T1000 (cell line): ENCODE measurements at places on chromosomes 1 and 21.

GRCh38 chr1:204357551-204358490 lies 1.9 kb downstream of the PLEKHA6 start:
- no peak for DNase-seq

- no peak for DNase-seq
Observed at GRCh38 chr1:5494518-5494917, 497.7 kb downstream of the NPHP4 start.

DNA sequence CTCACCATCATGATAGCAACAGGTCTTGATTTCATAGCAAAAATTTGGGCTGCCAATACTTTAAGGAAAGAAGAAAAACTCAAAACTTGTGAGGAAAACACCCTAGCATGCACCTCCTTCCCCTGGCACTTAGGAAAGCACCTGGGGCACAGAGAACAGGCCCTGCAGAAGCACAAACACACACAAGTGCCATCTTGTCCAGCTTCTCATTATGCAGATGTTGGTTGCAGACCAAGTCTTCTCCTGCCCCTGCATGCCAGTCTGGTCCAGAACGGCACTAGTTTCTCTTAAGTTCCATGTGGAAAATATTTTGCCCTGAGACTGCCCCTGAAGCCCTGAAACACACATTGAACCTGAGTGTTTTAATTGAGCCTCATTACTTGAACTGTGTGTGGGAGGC lies 6.3 kb upstream of the ETV3 start:
- no peak for DNase-seq

DNA sequence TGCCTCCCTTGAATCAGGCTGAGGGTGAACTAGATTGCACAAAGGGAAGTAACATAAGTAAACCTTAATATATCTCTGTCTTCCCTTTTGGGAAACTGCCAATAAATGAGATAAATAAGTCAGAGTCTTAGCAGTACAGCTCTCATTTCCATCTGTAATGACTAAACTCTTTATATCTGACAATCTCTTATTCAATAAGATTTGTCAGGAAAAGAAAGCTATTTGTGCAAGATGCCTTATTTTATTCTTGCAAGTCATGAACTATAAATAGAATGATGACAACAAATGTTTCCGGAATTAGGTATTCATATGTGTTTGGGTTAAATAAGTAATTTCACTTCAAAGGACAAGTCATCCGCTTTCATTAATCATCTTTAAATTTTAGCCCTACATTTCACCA lies 229.2 kb downstream of the PTGER3 start:
- DNase-seq: no peak

- DNase-seq: no peak
Observed at GRCh38 chr1:153941826-153942725, 4.4 kb downstream of the DENND4B start.

- no peak for DNase-seq
Observed at GRCh38 chr21:16073586-16073985, 343.8 kb downstream of the USP25 start.

- DNase-seq: no peak
Observed at GRCh38 chr1:38818175-38818976, 41.2 kb downstream of the RRAGC start.

DNA sequence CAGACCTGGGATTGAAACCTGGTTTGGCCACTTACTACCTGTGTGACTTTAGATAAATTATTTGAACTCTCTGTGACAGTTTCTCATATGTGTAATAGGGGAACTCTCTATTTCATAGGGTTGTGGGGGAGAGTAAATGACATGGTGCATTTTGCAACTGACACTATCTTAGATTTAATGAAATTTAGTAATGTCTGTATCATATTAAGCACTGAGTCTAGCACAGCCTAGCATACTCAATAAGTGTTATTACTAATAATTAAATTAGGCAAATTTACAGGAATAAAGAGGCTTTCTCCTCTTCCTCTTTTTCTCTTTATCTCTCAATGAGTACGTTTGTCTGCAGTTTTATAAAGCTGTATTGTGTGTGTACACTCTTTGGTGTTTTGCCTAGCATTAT lies 80.2 kb upstream of the MACF1 start:
- DNase-seq: no peak

DNA sequence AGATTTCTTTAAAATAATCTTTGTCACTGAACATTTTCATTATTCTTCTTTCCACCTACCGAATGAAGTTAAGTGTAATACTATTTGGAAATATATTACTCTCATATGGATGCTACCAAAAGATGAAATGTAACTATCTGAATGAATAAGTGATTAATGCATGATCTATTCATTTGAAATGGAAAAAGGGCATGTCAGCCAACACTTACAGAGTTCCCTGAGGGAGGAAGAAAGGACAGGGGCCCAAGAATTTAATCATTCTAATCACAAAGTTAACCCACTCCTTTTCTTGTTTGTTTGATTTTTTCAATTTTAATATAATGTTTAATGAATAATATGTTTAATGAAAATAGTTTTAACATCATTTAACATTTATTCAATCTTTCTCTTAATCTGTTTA lies 129.4 kb downstream of the ZC3H11B start:
- no peak for DNase-seq

- DNase-seq: no peak
Observed at GRCh38 chr1:156623946-156624813, 5.0 kb downstream of the HAPLN2 start.

DNA sequence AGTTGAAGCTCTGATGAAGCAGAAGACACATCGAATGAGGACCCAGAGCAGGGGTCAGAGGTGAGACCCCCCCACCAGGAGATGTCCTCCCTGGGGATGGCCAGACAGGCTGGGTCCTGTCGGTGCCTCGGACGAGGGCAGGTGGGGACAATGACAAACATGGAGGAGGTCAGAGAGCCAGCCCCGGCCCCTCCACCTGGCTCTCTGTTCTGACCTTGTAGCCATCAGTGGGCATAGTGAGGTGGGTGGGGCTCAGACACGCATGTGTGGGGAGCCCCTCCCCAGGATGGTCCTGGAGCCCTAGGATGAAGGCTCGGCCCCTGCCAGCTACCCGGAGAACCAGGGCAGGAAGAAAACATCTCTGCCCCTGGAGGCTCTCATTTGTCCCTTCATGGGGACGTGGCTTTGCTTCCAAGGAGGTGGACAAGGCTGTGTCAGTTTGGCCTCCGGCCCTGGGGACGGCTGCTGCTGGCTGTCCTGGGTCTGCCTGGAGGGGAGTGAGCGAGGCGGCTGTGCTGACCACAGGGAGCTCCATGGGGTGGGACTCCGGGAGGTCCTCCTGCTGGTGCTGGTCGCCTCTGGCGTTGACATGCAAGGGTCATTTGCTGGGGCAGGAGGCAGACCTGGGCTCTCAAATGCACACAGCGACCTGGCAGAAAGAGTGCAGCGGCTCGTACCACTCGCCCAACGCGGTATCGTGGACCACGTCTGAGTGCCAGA lies 2.6 kb downstream of the KRTAP10-6 start:
- no peak for DNase-seq

- DNase-seq: no peak
Observed at GRCh38 chr1:209667708-209668107, 7.5 kb upstream of the G0S2 start.

- peak; percentile 43 for DNase-seq
Observed at GRCh38 chr1:111227851-111228747, 586 bp downstream of the CHI3L2 start.

DNA sequence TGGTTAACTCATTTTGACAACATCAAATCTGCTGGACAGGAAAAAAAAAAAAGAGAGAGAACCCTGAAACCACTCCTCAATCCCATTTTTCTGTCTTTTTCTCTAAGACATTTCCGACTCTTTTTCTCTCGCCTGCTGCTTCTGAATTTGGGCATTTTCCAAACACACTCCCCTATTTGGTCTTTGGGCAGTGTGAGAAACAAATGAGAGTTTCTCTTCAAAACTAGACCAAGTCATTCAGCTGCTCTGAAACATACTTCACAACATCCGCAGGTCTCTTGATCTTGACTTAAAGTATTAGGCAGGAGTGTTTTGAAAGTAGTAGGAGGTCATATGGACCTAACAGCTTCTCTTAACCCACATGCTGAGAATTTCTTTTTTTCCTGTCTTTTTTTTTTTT lies 364.8 kb upstream of the ESRRG start:
- no peak for DNase-seq

DNA sequence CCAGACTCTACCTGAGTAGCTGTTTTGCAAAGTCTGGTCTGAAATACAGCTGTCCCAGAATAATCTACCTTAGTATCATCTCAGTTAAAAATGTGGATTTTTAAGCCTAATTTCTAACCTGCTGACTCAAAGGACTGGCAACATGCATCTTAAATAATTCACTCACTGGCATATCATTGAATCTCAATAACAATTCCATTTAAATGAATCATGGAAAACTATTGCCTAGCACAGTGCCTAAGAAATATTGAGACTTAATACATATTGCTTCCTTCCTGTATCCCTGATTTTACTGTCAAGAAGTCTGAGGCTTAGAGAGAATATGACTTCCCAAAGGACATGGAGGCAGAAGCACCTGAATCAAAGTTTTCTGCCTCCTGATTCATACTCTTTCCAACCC lies 3.1 kb downstream of the CCDC190 start:
- no peak for DNase-seq

GRCh38 chr1:60108196-60108595 lies 34.6 kb upstream of the C1orf87 start:
- no peak for DNase-seq

- DNase-seq: no peak
Observed at GRCh38 chr1:47238935-47239592, 7.0 kb upstream of the TAL1 start.

- DNase-seq: no peak
Observed at GRCh38 chr1:200179781-200180160, 152.3 kb downstream of the NR5A2 start.

DNA sequence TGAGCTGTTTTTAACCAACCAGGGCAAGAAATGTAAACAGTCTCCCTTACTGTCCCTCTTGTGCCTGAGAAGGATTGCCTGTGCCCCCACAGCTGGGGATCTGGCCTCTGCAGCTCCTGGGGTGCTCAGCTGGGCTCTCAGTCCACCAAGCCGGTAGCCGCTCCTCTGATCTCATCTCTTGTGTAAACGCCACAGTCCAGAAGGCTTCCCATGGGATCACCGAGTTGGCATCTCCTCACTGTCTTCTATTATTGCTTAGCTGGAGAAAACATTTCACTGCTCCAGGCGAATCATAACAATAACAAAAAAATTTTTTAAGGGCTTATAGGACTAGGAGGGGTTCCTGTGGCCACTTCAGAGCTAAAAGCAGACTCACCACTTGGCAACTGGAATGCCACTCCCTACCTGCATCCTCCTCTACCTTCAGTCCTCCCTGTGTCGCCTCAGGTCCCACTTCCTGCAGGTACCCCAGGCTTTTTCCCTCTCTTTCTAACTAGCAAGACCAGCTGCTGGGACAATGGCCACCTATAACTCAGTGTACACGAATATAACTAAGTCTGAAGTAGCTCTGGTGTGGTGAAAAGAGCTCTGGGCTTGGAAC lies 75.8 kb downstream of the ATP1A1 start:
- peak; percentile 59 for DNase-seq

DNA sequence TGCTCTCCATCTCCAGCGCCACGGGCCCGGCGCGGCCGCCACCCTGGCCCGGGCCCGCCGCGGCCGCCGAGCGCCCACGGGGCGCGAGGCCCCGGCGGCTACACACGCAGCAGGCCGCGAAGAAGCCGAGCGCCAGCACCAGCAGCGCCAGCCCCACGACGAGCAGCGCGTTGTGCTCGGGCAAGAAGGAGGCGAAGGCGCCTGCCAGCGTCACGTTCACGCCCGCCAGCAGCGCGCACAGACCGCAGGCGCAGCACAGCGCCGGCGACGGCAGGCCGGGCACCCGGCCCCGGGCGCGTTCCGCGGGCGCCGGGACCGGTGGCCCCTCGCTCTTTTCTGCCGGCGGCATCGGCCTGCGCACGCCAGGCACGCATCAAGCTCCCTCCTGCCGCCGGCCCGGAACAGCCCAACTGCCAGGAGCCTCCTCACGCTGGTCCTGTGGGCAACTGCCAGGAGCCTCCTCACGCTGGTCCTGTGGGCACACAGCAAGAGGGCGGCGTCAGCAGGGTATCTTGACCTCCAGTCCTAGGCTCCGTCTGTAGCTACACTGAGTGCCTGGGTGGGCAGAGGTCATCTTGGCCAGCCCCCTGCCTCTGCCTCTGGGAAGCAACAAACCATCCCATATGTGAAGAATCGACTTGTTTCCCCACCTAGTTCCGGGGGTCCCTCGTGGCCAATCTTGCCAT lies 18.1 kb downstream of the KNCN start:
- peak; percentile 55 for DNase-seq

DNA sequence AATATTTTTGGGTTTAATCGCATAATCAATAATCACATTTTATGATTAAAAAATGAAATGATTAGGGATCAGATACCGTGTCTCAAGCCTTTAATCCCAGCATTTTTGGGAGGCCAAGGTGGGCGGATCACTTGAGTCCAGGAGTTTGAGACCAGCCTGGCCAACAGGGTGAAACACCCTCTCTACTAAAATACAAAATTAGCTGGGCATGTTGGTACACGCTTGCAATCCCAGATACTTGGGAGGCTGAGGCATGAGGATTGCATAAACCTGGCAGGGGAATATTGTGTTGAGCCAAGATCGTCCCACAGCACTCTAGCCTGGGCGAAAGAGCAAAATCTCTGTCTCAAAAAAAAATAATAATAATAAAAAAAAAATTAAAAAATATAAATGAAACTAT lies 1581.4 kb downstream of the KCNT2 start:
- no peak for DNase-seq

GRCh38 chr1:170599033-170599432 lies 64.9 kb upstream of the PRRX1 start:
- no peak for DNase-seq

DNA sequence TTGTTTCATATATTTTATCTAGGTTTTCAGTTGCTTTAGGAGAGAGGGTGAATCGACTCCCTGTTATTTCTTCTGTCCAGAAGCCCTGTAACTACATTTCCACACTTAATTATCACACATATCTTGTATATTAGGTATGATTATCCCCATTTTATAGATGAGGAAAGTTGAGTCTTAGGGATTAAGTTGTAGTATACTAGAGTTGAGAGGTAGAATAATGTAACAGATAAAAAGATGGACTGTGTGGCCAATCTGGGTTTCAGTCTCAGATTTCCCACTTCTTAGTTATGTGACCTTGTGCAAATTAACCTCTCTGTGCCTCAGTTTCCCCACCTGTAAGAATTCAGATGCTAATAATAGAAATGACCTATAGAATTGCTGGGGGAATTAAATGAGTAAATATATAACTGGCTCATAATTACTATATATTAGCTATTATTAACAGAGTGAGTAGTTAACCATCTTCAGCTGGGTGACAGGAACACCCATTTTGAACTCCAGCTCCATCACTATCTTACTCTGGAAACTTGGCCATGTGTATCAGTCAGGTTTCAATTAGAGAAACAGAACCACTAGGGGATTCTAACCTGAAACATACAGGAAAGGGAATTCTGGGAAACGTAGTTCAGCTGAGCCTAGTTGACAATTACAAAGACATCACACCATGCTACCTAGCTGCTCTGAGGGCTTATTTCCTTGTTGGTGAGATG lies 20.4 kb upstream of the FOXO6 start:
- DNase-seq: no peak

GRCh38 chr1:78497201-78497600 lies 6.4 kb downstream of the PTGFR start:
- no peak for DNase-seq
